ENCODE measurements at places on chromosomes 6 and 20.
A peak's percentile ranks its signal among the peaks of the same experiment; 100 is the strongest.

DNA sequence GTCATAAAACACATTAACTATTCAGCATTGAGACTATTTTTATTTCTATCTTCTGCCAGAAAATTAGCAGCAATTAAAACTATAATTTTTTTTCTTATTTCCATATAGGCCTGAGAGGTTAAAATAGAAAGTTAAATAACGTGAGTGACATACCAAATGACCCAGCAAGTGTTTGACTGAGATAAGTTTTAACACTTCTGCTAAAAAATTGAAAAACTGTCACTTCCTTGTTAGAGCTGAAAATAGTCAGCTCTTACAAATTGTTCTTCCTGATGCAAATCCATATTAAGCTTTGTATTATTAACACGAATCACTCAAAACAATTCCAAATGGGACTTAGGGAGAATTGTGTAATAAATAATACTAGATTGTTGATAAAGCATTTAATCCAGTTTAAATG, 26.5 kb upstream of the STX11 start:
- DNase-seq, result no peak

GRCh38 chr6:87553159-87553765, 36.5 kb downstream of the RARS2 start:
- DNase-seq, result no peak

DNA sequence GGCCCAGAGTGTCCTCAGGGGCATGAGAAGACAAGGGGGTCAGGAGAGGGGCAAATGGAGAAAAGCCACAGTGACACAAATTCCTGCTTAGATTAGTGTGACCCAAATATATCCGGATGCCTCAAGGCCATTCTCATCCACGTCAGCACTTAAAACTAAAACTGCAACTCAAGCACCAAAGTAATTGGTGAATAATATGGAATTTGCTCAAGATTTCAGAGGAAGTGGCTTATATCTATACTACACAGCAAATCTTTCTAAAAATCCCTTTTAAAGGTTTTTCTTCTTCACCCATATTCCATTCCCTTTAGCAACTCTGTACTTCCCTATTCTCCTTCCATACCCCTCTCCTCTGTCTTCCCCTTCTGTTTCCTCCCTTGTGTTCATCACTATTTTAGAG, 15.2 kb downstream of the DEF6 start:
- no peak for DNase-seq

DNA sequence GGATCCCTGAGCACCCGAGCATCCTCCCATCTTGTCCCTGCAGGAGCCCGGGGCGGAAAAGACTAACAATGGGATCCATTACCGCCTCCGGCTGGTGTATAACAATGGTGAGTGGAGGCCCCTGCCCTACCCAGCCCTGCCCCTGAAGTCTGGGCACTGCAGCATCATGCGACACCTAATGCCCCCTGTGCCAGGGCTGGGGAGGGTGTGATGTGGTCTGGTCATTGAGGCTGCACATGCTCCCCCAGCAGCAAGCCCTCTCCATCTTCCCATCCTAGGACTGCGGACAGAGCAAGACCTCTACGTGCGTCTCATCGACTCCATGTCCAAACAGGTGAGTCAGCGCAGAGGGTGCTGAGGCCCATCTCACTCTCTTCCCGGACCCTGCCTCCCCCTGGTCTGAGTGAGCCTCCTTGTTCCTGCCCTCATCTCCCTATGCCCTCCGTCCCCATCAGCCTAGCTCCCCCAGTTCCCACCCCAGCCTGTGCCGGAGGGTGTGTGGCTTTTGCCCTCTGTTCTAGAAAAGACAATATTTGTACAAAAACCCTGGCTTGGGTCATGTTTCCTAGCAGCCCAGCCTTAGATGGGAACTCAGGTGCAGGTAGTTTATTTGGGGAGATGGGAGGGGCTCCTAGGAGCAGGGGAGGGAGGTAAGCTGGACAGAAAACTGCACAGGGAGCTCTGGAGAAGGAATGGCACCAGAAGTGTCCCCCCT, 13.5 kb downstream of the EBF4 start:
- DNase-seq, result no peak

DNA sequence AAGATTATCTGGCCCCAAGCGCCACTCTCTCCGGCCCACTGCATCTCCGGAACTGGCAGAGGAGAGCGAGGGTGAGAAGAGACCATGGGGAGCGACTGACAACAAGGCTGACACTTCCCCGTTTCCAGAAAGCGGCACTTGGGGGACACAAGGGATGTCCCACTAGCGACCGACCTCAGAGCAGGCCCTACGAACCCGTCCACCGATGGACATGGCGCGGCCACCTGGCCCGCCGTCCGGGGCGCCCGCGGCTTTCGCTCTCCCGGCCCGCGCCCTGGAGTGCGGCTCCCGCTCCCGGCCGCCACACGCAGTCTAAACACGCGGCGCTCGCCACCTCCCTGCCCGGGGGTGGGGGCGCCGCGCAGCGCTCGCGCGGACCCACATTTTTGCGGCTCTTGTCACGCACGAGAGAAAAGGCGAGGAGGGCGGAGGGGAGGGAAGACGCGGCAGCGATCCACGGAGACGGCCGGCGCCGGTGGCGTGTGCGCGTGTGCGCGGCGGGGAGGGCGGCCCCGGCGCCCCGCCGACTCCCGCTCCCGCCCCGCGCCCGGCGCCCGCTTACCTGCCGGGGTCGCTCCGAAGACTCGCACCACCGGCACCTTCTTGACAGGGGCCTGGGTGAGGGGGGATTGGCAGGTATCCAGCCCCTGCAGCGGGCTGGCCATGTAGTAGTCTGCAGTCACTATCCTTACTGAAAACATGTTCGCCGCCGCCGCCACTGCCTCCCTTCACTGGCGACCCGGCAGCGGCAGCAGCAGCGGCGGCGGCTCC, 645 bp downstream of the REV3L start:
- DNase-seq, result peak; percentile 75

- DNase-seq, result peak; percentile 90
These were observed at the start of gene CUL9 for GRCh38 chr6:43181942-43182860. Gene CUL9 (plus strand): TSS chr6:43182196. CDS start chr6:43184311, 2,115 bp downstream.

DNA sequence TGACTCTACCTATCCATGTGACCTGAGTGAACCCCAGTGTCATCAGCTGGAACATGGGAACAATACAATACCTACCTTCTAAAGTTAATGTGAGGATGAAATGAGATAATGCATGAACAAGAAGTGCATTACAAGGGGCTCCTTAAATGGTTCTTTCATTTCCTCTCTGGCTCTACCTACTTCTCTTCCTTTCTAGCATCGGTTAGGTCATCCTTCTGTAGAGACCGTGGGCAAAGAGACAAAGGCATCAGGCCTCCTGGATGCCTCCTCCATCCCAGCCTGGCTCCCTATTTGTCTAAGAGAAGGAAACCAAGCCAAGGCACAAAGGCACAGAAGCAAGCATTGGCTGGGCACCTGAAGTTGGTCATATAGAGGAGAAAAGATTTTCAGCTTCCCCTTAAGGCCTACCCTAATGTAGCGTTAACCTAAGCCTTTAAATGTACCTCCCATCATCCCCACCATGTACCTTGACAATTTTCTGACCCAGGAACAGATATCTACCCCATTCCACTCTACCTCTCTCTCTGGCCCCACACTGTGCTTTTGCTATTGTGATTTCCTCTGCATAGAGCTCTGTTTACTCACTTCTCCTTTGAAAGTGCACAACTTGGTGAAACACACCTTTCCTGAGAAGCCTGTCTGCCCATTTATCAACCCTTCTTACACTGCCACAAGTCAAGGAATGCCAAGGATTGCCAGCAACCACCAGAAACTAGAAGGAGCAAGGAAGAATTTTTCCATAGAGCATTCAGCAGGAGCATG, 86.6 kb downstream of the GCLC start:
- DNase-seq, result no peak

DNA sequence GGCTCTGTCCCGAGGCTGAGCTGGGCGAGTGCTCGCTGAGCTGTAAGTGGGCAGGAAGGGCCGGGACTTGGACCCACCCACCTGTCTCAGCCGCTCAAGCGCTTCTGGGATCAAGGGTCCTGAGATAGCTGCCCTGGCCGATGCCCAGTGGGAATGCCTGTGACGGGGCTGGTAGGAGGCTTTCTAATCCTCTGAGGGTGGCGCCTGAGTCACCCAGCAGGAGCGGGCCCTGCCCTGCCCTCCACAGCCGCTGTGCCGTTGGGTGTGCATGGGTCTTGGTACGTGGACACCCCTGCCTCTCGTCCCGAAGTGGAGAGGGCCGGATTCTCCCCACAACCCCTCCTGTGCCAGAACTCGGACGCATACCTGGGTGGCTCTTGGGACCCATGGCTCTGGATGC, 43.1 kb upstream of the GATA5 start:
- no peak for DNase-seq

- peak; percentile 64 for DNase-seq
These were observed 838 bp downstream of the STMN3 start for GRCh38 chr20:63652192-63652980.

DNA sequence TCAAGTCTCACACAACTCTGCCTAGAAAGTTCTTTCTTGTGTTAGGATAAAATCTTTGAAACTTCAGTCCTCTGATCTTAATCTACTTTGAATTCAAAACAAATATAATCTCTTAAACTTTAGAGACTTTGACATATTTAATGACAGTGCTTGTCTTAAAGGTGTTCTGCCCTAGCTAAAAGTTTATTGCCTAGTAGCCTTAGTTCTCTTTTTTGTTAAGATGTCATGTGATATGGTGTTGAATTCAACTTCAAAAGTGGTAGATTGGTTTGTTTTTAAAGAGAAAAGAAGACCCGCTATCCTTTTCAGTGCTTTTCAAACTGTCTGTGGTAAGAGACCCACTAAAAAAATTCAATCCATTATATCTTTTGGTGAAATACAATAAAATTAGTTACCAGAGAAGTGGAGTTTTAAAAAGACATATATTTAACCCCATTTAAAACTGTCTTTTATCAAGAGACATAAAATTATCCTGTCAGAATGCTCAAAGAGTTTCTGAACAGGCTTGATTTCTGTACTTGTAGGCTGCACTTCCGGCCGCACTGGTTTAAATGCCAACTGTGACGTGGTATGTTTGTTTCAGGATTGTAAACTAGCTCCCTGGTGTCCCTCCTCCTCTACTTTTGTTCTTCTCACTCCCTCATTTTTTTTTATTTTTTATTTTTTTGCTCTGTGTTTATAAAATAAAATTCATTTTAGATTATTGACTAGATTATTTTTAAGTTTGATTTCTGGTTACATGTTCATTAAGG, 76.5 kb downstream of the QKI start:
- DNase-seq, result no peak

DNA sequence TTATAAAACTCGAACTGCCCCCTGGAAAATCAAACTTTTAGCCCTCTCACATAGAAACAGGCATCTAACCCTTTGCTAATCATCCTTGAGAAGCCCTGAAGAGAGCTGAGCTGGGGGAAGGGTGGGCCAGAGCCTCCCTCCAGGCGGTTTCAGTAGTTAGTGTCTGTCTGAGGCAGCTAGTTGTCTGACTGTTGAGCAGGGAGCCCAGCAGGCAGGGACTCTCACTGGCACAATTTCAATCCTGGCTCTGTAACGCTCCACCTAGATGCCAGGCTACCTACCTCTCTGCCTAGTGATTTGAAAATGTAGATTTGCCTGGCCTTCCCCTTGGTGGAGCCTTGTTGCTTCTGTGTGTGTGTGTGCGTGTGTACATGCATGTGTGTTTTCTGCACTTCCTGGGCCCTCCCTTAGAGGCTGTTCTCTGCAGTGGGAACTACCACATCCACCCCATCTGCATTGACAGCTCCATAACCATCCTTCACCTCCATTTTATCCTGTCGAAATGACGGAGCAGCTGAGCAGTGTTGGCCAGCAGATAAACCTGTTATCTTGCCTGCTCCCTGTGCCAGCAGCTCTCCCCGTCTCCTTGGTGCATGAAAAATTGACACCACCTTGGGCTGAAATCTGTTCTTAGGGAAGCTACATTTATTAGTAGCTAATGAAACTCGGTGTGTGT, 69.6 kb upstream of the VSTM2L start:
- no peak for DNase-seq

GRCh38 chr6:90369024-90369519, 72.4 kb upstream of the BACH2 start:
- peak; percentile 67 for DNase-seq

- DNase-seq, result no peak
These were observed 39.4 kb upstream of the RGS17 start for GRCh38 chr6:153170511-153170910.

GRCh38 chr20:57714409-57715267, 4.8 kb upstream of the PMEPA1 start:
- no peak for DNase-seq

- DNase-seq, result no peak
These were observed 3.1 kb downstream of the LRP11 start for GRCh38 chr6:149860834-149861602.

DNA sequence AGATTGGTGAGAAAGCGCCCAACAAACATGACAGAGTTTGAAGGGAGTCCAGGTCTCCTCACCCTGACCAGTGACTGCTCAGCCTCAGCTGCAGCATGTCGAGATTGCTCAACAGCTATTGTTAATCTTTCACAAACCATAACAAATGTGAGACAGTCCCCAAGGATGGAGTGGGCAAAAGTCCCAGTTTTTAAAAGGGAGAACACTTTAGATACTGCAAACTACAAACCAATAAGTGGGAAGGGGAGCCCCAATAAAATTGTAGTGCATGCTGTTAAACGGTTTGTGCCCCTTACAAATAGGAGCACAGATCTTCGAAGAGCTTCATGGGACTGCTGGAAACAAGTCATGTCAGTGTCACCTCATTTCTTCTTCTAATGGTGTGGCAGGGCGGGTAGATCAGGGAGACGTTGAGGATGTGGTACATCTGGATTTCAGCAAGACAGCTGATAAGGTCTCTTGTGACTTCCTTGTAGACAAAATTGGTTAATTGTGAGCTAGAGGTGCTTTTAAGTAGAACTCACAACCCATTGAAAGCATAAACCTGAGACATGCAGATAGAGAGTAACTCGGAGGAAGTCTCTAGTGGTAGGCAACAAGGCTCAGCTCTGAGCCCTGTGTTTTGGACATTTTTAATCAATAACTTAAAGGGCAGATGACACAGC, 134.0 kb upstream of the ARMC2 start:
- peak; percentile 40 for DNase-seq

DNA sequence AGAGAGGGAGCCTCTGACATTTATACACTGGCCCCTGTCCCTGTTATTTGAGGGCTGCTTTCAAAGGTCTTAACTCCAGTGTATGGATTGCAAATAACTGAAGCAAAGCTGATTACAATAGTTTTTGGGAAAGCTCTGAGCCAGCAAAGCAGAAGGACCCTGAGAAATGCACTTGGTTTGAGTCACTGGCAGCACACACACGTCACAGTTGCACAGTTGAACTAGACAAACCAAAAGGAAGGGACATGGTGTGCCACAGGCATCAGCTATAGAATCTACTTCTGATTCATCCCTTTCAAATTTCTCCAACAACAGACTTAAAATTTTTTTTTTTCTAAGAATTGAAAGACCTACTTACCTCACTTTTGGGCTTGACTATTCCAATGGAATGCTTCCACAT, 56.4 kb downstream of the SNRNP48 start:
- no peak for DNase-seq

DNA sequence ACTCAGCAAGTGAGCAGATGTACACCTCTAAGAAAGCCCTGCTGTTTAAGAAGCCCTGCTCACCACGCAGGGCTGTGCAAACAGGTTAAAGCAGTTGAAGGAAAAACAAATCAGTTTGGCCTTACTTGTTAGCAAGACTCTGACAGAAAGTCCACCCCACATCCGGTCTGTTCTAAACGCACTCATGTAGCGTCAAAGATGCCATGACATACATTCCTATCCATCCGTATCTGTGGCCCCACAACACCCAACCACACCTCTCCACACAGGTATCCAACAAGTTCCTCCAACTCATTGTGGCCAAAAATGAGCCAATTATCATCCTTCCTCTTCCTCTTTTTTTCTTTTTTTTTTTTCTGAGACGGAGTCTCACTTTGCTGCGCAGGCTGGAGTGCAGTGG, 22.8 kb upstream of the RAB22A start:
- DNase-seq, result no peak
